ENCODE measurements at places on chromosomes 3 and 15. TPM values are rescaled to one million over a fixed set of nuclear protein-coding genes. Genes with fewer than 3 reads are reported as not detected.

GRCh38 chr15:98976500-98976899 is 31.1 kb downstream of the PGPEP1L start:
- no peak for DNase-seq

DNA sequence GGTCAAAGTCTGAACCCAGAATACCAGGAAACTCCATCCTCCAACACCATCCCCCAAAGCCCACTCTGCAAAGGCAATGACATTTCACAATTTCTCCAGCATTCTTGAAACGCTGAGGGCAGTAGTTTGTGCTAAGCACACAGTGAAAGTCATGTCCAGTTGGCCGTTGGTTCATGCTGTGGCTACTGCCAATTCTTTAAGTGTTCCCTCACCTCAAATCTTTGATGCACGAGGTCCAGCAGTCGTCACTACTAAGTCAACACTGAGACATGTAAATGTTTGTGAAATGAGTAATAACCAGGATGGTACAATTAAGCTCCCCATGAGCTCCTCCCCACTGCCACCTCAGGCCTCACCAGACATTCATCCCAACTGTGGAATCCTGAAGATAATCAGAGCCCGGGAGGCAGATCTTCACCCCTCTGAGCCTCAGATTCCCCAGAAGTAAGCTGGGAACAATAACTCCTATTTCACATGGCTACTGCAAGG is 7.0 kb downstream of the SUCLG2 start:
- DNase-seq: no peak

Gene BOC
- 7.1 TPM for total RNA-seq

DNA sequence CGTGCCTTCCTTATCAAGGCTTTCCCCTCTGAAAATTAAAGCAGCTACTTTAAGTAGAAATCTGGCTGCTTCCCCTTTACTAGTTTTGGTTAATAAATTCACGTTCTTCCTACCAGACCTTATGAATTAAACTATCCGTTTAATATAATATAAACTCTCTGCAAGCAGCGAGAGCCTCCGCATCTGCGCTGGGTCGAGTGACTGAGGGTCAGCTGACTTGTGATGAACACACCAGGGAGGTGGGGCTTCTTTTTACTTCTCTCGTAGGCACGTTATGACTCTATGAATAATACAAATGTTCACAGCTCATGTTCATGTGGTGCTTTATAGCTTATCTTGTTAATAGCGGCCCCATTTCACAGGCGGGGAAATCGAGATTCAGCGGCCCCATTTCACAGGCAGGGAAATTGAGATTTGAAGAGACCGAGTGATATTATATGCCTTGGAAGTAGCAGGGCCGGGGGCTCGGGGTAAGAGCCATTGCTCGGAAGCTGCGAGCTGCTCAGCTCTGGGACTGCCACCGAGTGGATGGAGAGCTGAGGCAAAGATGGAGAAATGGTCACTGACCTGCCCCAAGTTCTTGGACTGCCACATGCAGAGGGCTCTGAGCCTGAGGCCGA is 8.3 kb downstream of the MUC4 start:
- DNase-seq: no peak

DNA sequence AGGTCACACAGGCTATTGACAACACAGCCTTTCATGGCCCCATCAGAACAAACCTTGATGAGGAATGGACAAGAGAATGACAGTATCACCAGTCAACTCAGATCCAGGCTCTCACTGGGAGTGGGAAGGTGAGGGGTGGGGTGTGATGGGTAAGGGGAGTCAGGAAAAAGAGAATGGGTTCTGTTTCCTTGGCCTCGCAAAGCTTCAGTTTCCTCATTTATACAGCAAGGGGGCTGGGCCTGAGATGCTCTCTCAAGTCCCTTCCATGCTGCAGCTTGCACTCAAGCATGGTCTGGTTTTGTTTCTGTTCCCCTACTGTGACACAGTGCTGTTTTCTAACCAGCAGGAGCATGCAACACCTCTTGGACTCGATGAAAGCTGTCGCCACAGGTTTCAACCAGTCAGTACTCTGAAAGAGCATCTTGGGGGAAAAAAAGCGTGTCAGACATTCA is 65.7 kb upstream of the IL12A start:
- peak; percentile 42 for DNase-seq

GRCh38 chr3:127491909-127492308 is 98.6 kb downstream of the TPRA1 start:
- no peak for DNase-seq

Gene HTR3E
- not detected for total RNA-seq

GRCh38 chr15:35014241-35014640 is 26.2 kb upstream of the ZNF770 start:
- no peak for DNase-seq

DNA sequence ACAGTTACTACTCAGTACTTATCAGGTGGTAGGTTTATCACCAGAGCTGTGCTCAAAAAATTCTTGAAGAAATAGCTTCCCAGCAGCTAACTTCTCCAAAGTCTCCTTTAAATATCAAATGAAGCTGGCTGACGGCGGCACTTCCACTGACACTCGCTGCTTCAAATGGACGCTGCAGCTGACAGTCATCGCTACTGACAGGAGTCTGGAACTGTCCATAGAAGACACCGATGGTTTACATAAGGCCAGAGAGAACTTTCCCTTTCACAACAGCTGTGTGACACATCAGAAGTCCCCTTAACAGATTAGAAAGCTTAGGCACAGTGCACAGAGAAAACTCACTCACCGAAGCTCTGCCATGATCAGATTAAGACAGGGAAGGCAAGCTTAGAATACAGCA is 270.2 kb downstream of the SHOX2 start:
- no peak for DNase-seq

Gene KLHL40
- total RNA-seq: not detected

GRCh38 chr3:13665582-13666226 is 116.8 kb downstream of the FBLN2 start:
- DNase-seq: peak; percentile 45

DNA sequence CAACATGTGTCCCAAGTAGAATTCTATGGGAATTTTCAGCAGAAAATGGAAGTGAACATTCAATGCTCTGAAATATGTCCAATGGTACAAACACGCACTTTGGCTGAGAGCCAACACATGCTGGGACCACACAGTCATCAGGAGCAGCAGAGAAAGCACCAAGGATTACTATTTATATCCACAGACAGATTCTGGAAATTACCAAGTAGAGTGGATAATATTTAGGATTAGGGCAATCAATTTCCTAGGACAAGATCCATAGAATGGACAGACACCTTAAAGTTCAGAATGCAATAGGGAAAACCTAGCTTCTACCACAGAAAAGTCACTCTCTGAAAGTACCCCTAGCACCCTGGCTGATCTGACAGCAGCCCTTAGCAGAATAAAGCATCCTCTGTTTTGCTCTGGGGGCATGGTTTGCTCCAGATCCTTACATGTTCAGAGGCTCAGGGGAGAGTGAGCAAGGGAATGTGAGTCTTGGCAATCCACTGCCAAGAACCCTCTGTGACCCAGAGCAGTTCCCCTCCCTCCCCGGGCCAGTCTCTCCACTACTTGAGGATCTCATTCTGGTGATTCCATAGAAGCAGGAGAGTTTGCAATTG is 206.0 kb upstream of the WNT5A start:
- no peak for DNase-seq

GRCh38 chr15:41836073-41836472 is 2.6 kb upstream of the PLA2G4B start:
- no peak for DNase-seq

- peak; percentile 89 for DNase-seq
Observed at GRCh38 chr15:71237456-71238188, 122.4 kb downstream of the THSD4 start.

Gene CYP8B1
- total RNA-seq: not detected

Gene FBXO40
- total RNA-seq: 182 TPM

DNA sequence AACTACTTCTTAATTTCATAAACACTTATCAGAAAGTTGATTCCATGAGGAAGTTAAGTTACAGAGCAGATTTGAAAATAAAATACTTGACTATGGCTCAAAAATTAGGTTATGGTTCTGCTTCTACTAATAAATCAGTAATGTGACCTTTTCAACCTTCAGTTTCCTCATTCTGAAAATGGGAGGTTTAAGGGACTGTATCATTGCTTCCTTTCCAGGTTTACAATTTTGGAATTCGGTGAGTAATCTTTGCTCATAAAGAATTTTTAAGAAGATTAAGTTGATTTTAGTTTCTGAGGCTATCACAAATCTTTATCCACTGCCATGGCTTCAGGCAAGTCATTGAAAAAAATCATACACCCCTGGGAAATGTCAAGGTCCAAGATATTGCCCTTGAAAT is 1061.2 kb downstream of the DIPK2A start:
- DNase-seq: no peak

DNA sequence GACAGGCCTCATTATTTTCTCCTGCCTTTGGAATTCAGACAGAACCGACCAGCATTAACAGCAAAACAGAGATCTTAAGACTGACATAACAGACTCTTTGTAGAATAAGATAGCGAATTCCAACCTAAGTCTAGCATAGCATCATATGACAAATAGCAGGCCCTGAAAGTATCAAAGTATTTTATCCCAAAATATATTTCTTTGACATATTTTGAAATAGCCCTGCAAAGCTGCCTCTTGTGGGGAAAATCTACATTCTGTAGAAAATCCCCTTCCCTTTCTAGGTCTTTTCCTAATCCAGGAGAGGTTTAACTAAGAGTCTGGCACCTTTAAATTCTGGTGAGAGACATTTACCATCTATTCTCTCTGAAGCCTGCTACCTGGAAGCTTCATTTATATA is 34.4 kb upstream of the STRIT1 start:
- DNase-seq: no peak

GRCh38 chr15:64355348-64355943 is 527 bp downstream of the CSNK1G1 start:
- no peak for DNase-seq

- DNase-seq: no peak
Observed at GRCh38 chr3:186596568-186597287, 16.1 kb upstream of the AHSG start.

DNA sequence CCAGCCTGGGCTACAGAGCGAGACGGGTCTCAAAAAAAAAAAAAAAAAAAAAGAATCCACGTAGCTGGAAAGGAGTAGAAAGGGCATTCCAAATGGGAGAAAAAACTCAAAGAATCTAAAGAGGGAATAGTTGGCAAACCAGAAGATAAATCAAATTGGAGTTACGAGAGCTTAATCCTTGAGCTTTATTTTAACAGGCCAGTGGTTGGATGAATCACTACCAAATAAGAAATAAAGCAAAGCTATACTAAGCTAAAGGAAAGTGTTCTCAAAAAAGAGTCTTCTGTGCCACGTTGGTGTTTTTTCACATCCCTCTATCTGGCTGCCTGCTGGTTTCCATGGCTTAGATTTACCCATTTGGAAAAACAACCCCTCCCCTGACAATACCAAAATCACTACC is 14.0 kb downstream of the VGLL4 start:
- DNase-seq: no peak

GRCh38 chr3:131803113-131803512 is 231.7 kb downstream of the CPNE4 start:
- DNase-seq: no peak

GRCh38 chr15:25481208-25481859 is 42.5 kb upstream of the UBE3A start:
- peak; percentile 55 for DNase-seq

- no peak for DNase-seq
Observed at GRCh38 chr15:99508852-99509251, 56.9 kb upstream of the MEF2A start.

DNA sequence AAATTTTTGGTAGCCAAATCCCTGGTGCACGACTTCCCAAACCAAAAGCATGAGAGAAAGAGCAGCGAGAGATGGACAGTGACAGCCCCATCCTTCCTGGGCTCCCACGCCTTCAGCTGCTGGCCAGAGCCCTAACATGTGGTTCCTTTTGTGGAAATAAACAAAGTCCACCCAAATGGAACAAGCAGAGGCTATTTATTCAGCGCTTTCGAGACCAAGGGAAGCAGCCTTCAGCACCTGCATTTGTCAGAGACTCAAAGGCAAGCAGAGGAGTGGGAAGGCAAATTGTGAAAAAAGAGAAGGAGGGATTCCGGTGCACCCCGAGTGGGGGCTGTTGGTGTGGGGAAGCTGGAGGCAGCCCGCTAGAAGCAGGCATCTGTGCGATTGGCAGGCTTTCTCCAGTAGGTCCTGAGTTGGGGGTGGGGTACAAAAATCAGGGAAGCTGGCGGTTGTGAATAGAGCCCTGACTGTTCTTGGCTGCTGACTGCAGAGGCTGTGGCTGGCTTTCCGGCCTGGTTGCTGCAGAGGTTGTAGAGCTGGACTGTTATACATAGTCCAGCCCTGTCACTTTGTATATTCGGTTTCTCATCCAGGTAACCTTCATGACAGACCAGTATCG is 427.2 kb downstream of the OCA2 start:
- DNase-seq: no peak

Gene FGF12
- 340 TPM for total RNA-seq

DNA sequence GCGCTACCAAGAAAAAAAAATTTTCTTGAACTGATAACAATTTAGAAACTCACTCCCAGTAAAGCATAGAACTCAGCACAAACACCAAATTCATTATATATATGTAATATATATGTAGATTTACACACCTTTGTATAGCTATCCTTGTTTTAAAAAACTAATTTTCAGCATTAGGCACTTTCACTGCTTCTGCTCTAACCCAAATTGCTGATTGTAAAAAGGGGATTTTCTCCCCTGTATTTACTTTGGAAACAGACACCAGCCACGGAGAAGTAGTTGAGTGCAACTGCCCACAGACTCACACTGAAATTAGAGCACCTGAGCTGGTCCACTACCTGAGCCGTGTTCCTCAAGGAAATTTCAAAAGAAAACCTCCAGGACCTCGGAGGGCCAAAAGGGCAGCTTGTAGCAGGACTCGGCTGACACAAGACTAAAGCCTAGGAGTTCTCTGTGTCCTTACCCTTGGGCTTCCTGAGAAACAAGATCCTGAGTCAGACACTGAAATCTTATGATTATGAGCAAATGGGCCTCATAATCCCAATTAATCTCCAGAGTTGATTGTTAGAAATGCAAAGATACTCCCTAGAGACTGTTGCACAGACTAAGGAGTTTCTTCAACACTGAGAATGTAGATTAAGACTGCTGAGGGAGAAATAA is 106.0 kb downstream of the TNIK start:
- DNase-seq: no peak

- DNase-seq: no peak
Observed at GRCh38 chr15:48596841-48597240, 48.7 kb downstream of the FBN1 start.

DNA sequence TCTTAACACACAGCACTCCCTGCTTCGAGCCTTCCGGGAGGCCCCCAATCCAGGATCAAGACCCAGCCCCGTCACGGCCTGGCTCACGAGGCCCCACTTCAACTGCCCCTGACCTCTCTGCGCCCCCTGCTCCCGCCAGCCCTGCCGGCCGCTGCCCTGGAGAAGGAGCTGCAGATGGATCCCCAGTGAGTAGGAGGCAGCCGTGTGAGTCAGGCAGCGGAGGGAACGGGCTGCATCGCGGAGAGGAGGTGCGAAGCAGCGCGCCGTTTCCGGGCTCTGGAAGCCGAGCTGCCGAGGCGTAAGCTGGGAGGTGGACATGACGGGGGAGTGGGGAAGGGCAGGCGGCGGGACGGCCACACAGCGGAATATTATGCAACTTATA is 133.4 kb downstream of the TPRA1 start:
- DNase-seq: no peak
